ENCODE measurements at places on chromosomes 11 and 22.

DNA sequence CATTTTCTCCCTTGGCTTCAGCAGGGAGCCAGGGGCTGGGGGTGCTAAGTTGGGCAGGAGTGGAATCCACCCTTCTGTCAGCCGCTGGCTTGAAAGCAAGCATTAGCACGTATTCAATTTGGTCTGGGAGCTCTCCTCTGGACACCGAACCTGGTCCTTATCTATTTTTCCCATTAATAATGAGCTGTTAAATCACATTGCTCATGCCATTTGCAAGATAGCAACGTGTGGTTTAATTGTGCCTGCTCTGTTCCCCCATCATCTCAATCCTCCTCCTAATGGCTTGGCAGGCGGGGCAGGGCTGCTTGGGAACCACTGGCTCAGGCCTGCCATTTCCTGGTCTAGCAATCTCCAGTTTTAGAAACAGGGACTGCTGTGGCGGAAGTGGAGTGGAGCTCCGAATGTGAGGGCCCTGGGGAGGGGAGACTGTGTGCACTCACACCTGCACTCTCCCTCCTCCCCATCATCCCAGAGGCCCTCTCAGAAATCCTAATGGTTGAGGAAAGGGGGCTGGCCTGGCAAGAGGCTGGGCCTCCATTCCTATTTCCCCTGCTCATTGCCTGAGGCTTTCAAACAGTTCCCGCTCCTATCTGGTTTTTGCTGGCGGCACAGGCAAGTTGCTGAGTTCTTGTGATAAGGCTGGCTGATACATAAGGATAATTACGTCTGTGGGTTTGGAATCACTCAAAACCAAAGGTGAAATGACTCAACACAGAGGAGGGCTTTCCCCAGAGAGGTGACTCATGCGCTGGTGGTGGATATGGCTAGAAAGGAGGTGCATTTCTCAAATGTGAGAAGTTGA lies 201.2 kb upstream of the E2F8 start:
- DNase-seq = peak; percentile 97

DNA sequence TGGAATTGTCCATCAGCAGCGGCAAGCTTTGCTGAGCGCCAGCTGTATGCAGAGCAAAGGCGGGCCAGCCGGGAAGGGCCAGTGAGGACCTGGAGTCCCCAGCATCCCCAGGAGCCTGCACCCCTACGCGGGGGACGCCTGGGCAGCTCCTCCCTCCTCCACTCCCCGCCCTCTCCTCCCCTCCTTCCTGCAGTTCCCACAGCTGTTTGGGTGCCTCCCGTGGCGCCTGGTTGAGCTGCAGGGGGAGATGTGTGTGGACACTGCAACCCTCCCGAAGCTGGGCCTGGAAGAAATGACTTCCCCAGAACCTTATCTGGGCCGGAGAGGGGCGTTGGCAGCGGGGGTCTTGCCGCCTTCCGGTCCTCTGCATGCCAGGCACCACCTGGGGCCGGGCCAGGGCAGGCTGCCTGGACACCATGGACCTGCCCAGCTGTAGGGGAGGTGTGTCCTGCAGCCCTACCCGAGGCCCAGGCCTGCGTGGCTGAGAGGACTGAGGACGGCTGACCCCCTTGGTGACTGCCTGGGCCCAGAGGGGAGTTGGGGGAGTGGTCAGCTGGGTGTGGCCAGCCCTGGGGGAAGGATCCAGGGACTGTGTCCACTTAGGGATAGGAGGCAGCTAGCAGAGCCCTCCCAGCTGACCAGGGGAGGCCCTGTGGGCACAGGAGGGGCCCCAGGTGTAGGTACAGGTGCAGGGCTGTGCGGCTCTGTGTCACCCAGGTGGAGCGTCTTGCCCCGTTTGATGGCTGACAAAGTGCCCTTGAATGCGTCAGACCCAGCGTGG lies 16.8 kb upstream of the MUC6 start:
- DNase-seq = no peak

GRCh38 chr22:17875156-17875555 lies 100.9 kb upstream of the BID start:
- no peak for DNase-seq

DNA sequence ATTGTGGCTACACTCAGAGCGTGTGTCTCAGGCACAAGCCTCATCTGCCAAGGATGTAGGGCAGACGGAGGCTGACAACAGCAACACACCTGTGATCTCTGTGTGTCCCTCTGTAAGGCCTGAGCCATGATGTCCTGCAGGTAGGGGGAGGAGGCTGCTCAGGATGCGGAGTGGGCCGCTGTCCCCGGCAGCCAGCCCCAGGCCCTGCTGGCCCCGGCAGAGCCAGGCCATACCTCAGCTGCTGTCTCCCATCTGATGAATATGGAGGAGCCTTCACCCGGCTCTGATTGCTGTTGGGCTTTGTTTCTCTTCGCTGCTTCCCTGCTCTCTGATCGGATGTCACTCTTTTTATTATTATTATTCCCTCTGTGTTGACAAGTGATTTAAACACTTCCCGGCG lies 83.6 kb upstream of the NCAM1 start:
- DNase-seq = no peak

- no peak for DNase-seq
These were observed 861.4 kb downstream of the NTM start for GRCh38 chr11:132231656-132232347.

DNA sequence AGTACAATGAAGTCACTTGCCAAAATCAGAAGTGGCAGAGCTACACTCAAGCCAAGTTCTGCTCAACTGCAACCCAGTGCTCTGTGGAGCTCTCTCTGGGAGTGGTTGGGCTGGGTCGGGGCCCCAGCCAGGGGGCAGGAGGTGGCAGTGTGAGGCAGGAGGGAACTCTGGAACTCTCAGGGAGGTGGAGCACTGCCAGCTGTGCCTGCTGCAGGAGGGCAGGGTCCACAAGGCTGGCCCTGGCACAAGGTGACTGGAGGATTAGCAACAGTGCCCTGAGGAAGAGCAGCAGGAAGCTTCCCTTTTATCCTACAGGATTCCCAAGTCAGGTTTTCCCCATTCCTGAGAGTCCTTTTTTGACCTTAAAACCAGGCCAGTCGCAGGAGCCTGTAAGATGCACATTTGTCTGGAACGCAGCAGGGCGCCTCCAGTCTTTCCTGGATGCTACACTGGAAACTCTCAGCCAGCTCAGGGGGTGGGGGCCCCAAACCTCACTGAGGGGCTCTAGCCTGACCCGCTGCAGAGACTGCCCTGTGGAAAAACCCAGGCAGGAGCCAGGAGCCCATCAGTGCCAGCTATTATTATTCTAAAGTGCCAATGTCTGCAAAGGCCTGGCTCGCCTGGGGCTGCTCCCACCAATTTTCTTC lies 31.8 kb downstream of the DKK3 start:
- DNase-seq = no peak

DNA sequence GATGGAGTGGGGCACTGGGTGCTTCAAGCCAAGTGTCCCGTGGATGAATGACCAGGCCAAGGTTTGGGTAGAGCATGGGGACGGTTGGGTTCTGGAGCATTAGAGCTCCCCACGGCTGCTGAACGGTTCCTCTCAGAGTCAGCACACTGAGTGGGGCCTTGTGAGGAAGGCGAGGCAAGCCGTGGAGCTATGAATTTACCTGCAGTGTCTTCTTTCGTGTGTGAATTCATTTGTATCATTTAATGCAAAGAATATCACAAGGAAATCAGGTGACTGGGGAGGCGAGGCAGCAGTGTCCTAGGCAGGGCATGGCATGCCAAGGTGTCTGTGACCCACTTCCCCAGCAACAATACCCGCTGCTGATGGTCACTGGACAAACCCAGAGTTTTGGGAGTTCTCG lies 343.5 kb upstream of the B3GAT1 start:
- no peak for DNase-seq

DNA sequence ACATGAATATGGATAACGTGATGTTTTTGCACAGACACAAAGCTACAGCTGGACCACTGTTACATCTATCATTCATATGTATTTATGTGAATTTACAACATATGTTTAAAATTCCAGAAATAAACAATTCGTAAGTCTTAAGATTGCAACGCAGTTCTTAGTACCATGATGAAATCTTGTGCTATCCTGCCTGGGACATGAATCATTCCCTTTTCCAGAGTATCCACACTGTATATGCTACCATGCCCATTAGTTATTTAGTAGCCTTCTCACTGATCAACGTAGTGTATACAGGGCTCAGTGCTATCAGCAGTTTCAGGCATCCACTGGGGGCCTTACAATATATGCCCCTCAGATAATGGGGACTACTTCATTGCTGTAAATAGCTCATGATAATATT lies 4.3 kb downstream of the ATL3 start:
- DNase-seq = peak; percentile 87

DNA sequence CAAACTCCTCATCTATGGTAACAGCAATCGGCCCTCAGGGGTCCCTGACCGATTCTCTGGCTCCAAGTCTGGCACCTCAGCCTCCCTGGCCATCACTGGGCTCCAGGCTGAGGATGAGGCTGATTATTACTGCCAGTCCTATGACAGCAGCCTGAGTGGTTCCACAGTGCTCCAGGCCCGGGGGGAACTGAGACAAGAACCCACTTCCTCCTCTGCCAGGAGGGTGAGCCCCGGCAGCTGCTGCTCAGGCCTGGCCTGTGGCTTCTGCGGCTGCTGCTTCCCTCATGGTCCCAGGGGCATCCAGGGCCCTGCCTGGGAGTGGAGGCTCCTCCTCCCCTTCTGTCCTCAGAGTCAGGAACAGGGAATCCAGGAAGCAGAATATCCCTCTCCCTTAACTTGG lies 98.4 kb downstream of the ZNF280B start:
- DNase-seq = no peak

DNA sequence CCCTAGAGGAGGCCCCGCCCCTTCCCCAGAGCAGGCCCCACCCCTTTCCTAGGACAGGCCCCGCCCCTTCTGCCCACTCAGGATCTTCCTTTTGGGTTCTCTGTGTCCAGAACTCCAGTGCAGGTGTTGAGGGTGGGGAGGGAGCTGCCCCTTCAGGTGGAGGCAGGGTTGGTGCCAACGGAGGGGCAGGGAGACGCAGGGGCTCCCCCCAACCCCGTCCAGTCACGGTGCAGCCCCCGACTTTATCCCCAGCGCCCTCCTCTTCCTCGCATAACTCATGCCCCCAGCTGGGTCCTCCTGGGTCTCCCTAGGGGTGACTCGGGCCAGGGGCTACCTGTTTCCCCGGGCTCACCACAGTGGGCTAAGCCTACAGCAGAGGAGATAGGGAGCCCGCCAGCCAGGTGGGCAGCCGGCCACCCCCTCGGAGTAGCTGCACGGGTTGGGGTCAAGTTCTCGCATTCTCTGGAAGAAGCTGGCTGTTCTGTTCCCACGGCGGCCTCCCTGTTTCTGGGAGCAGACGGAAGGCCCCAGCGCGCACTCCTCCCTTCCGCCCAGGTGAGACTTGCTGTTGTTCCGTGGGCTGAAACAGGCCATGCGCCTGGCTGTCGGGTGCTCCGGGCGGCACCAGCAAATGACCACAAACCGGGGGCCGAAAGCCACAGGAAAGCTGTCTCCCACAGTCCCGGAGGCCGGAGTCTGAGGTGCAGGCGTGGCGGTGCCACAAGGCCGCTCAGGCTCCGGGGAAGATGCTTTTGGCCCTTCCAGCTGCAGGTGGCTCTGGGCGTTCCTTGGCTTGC lies 38.9 kb downstream of the MUC2 start:
- no peak for DNase-seq
